Stimulated activated CD4-positive, alpha-beta T cell treated with anti-CD3 and anti-CD28 coated beads, Interleukin-12 subunit alpha, Interleukin-12 subunit beta, amount 100 ng/mL, for 24 hours (primary cell): ENCODE measurements at places on chromosomes 11 and 22.

GRCh38 chr11:133082453-133082781 is 449.9 kb downstream of the OPCML start:
- DNase-seq, result peak; percentile 11

DNA sequence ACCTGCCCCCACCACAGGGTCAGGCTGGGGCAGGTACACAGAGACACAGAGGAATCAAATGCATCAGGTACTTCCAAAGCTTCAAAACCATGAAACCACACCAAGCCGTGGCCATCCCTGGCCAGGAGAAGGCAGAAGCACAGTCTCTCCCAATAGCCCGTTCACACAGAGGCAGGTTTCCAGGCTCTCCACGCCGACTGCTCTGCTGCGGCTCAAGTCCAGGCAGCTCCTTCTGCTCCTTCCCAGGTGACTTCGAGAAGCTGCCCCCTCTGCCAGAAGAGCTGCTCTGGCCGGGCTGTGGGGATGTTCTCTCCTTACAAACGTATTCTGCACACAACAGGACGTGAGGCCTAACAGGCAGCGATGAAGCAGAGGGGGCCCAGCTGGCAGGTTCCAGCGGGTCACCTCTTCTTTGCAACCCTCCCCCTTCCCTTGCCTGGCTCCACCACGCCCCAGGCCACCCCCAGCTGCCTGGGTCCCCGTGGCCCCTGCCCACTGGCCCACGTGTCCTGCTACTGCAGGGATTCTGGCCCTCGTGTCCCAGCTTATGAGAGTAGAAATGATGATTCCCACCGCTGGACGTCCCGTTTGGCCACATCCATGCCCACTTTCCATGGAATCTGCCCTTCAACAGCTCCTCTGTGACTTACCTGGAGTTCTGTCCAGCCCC is 26.1 kb downstream of the BRD1 start:
- no peak for DNase-seq

GRCh38 chr11:118921121-118921928 is 4.4 kb downstream of the BCL9L start:
- no peak for DNase-seq

DNA sequence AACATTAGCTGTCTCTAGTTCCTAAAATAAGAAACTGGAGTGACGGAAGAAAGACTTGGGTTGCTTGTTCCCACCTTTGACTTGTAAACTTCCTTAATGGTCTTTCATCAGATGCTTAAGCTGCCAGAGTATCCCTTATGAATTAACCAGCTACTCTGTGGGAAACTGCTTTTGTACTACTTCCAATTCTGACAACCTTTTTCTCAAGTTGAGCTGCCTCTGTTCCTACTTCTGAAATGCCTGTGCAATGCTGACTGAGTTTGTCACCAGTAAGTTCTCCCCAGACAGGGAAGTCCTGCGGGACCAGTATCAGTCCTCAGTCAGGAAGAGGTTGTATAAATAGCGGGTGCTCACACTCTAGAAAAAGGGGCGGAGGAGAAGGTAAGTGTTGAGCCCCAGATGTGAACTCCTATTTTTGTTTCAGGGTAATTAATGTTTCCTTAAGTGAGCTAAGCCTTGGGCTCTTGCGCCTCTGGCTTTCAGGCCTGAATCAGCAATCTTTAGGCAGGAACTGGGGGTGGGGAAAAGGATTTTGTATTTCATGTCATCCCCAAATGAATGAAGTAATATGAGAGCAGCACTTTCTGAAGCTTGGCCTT is 67.2 kb downstream of the CECR2 start:
- no peak for DNase-seq

DNA sequence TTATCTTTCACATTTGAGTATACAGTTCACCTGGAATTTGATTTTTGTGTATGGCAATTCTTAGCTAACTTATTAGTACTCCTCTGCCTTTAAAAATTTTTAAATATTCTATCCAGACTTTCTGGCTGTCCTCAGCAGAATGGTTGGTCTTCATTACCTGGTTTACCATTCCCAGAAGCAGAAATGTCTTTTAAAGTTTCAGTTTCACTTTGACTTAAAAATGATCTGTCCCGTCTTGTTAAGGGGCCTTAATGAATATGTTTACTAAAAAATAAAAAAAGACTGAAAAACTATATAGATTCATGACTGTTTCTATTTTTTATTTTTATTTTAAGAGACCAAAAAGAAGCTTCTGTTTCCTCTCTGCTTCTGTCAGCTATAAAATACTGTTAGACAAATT is 70.5 kb upstream of the TNRC6B start:
- DNase-seq, result no peak

- DNase-seq, result no peak
Observed at GRCh38 chr11:95680169-95680929, 109.2 kb downstream of the FAM76B start.

DNA sequence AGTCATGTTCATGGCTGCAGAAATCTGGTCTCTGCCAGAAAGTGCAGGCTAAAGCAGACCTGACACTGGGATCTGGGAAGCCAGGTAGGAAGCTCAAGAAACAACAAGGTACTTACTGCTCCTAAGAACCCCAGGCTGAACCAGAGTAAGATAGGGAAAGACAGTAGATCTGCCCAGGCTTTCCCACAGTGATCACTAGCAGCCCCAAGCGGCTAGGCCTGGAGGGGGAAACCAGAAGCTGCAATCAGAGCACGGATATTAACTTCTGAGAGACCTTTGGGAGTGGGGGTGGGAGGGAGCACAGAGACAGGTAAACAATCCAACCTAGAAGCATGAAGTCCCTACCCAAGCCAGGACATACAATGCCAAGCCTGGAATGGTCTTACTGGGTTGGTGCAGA is 135.2 kb upstream of the C11orf58 start:
- no peak for DNase-seq

DNA sequence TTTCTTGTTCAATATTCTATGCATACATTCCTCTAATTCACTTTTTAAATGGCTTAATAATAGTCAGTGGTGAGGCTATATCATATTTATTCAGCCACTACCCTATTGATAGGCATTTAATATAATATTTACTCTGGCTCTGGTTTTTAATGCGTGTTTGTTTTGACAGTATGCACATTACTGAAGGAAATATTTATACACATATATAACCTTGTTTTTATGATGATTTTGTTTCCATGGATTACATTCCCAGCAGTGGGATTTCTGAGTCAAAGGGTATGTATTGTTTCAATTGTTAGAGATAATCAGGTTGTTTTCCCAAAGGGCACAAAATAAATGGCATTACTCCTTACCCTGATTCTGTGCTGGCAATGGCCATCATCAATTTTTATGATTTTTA is 105.8 kb downstream of the UVRAG start:
- no peak for DNase-seq

GRCh38 chr22:17106785-17107546 is 14.2 kb downstream of the TMEM121B start:
- no peak for DNase-seq

- DNase-seq, result no peak
Observed at GRCh38 chr11:76918941-76919386, 58.2 kb downstream of the ACER3 start.

- DNase-seq, result no peak
Observed at GRCh38 chr22:26904483-26904882, 247.1 kb downstream of the MIAT start.

GRCh38 chr11:85133636-85134035 is 493.5 kb downstream of the DLG2 start:
- no peak for DNase-seq

DNA sequence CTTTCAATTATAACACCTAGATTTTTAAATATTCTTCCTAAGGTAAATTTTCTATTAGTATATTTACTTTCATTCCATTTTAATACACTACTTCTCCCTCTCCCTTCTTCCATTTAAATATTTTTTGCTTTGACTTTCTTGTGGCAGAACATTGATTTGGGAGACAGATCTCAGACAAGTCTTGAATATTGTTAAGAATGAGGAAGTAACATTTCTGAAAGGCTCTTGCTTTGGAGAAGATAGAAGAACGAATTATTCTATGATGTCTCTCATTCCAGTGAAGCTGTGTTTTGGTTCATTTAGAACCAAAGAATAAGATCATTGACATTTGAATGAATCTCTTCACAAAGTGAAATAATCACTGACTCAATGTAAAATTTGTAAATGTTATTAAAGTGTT is 2.4 kb downstream of the IPO7 start:
- DNase-seq, result no peak

DNA sequence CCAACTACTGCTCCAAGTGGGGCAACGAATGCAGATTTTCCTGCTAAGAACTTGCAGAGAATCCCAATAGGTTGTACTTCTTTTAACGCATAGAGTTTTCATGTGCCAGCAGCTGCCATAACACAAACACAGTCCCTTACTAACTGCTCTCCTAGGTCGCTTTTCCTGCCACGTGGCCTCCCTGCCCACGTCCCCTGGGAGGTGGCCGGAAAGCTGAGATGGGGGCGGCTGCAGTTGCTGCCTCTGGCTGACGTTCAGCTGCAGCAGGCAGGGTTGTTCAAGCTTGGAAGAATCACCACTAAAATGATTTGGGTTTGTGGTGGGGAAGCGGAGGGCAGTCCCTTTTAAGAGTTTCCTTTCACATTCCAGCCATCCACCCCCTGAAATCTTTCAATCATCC is 39.3 kb downstream of the ZNF202 start:
- no peak for DNase-seq

GRCh38 chr22:18966748-18967147 is 30.7 kb upstream of the PRODH start:
- DNase-seq, result no peak

DNA sequence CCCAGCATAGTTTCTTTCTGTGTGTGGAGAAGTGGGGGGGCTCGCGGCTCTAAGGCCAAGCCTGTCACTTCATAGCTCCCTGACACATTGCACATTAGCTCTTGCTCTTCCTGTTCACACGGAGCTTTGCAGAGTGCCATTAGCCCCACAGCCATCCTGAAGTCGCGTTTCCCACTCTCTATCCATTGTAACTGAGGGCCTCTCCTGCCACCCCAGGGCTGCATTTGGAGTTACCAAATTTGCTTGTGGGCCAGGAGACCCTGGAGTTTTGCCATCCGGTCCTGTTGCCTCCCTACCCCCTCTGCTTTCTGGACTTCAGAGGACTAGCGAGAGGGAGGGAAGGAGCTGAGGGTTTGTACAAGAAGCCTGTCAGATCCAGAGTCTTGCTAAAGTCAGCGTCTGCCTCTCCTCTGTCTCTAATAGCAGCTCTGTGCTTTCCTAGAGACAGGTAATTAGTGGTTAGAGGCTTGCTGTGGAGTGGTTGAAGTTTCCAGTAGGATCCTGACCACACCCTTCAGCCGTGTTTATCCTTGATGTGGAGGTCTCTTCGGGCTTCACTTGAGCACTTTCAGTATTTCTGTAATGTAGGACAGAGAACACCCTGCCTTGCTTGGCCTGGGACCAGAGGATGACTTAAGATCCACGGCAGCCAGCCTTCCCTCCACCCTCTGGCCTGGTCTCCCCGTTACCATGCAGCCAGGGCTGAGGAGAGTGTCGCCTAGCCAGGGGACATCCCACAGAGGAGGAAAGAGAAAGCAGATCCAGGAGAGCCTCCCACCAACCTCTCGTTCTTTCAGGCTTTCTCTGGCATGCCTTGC is 14.1 kb downstream of the DCPS start:
- DNase-seq, result no peak

GRCh38 chr11:34339149-34340064 is 18.4 kb downstream of the ABTB2 start:
- DNase-seq, result no peak

DNA sequence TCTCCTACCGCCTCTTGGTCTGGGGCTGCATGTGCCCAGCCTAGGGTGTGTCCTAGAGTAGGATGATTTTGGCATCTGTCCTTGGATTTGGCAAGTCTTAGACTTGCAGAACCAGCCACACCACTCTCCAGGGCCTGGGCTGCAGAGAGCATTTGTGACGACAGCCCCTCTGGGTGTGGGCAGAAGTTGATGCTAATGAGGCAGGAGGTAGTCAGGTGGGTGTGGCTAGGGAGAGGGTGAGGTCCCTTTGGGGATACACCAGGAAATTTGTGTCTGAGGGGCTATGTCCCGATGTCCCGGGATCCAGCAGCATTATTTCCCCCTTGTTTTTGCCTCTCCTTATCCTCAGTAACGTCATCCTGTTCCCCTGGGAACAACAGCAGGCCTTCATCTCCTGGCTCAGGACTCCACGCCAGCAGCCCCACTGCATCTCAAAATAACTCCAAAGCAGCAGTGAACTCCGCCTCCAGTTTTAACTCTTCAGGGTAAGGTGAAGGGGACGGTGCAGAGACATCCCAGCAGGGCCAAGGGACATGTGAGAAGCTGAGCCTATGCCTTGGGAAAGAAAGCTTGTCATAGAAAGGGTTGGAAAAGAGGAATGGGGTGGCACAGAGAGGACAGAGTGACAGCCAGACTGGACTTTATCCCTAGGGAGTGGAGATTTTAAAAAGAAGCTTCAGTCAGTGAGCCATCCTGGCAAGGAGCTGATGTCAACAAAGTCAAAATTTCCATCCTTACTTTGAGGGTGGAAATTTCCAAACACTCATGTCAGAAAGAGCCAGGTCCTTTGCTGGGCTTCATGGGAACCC is 8.0 kb upstream of the TLCD5 start:
- no peak for DNase-seq

DNA sequence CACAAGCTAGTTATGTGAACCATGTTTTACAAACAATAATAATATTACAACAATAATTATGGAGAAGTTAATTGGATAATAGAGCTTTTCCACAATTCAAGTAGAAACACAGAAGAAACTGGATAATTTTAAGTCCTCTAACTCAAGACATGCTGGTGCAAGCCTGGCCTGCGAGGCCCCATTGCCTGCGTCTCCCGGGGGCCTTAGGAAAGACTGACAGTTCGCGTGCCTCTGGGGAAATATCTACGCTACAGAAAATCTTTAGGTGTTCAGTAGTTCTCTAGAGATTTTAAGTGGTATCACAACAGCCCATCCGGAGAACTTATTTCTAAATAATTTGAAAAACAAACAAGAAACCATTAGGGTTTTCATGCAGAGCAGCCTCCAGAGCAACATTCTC is 23.2 kb downstream of the GAL start:
- DNase-seq, result no peak

DNA sequence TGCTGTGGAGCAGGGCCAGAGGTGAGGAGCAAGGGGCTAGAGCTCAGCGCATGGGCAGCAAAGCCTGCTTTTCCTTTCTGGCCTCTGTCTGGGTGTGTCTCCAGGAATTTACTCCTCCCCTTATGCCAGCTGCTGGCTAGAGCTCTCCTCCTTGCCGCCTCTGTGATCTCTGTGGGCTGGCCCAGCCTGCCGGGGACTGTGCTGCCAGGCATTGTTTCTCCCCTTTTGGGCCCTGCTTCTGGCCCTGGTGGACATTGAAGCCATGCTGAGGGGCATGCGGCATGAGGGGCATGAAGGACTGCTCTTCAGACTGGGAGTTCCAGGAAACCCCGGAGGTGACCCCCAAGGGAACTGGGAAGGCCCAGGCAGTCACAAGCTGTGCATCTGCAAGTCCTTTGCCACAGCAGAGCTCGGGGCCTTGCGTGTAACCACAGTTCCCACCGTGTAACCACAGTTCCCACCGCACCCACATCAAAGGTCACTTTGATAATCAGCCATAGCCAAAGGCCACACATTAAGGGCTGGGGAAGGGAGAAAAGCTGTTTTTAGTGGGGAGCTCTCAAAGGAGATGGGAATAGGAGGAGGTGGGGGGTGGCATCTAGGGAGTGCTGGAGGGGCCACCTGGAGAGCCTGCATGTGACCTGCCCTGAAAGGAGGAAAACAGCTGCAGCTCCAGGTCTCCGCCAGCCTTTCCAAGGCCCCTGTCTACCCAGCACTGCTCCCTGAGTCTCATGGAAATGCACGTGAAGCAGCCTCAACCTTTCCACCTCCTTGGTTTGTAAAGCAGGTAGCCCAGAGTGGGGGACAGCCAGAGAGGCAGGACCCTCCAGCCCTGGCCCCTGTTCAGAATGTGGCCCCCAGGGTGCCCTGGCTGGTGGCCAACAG is 62.3 kb downstream of the PPFIBP2 start:
- peak; percentile 20 for DNase-seq

- no peak for DNase-seq
Observed at GRCh38 chr11:63837739-63838138, 1.2 kb upstream of the MARK2 start.
